ENCODE measurements at places on chromosomes 7 and 10.

- no peak for DNase-seq
These were observed 102.5 kb downstream of the FGFR2 start for GRCh38 chr10:121495719-121496118.

GRCh38 chr7:49001610-49002033, 77.3 kb downstream of the CDC14C start:
- peak; percentile 68 for DNase-seq

- no peak for DNase-seq
These were observed 119.3 kb downstream of the C10orf90 start for GRCh38 chr10:126551202-126551601.

DNA sequence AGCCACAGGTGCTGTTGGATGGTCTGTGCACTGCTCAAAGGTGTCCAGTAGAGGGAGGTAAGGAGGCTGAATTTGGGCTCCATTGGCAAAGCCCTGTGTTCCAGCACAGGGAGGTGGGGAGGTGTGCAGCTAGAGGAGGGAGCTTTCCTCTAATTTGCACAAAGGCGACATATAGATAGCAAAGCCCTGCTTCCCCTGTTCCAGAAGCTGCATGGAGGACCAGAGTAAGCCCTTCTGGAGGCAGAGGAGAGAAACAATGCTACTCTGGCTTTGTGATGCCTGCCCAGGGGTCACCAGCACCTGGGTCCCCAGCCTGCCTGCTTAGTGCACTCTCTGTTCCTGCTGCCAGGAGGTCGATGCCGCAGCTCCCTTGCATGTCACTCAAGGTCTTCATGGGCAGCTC, 3.4 kb upstream of the ARHGAP22 start:
- peak; percentile 74 for DNase-seq

DNA sequence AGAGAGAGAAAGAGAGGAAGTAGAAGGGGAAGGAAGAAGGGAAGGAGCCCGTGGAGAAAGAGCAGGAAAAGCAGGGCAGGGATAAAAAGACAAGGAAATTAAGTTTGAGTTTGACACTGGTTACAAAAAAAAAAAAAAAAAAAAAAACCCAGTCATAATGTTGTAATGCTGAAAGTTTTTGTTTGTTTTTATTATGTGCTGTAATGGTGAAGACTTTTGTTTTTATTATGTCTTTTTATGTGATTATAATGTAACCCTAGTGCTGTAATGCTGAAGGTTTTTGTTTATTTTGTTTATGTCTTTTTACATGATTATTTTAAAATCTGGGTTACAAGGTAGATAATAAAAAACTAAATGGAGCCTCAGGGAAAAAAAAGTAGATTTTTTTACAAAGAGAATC, 184.8 kb downstream of the SEMA3A start:
- no peak for DNase-seq

DNA sequence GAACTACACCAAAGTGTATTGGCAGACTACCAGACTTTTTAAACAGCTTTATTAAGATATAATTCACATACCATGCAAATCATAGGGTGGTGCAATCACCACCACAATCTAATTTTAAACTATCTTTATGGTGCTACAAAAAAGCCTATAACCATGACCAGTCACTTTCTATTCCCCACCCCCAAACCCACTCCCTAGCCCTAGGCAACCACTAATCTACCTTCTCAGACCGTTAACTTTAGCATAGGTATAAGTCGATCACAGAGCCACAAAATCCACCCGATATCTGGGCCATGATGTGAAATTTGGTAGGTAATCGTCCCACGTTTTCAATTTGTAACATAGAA, 536 bp upstream of the POM121 start:
- no peak for DNase-seq
